Stimulated activated CD4-positive, alpha-beta T cell treated with anti-CD3 and anti-CD28 coated beads, Interleukin-1b, Interleukin-23, amount 100 ng/mL, for 24 hours (primary cell): ENCODE measurements at places on chromosomes 11 and 22.

- DNase-seq, result no peak
Observed at GRCh38 chr11:82722231-82722630, 11.4 kb downstream of the FAM181B start.

- no peak for DNase-seq
Observed at GRCh38 chr22:46238541-46238940, 11.6 kb downstream of the CDPF1 start.

DNA sequence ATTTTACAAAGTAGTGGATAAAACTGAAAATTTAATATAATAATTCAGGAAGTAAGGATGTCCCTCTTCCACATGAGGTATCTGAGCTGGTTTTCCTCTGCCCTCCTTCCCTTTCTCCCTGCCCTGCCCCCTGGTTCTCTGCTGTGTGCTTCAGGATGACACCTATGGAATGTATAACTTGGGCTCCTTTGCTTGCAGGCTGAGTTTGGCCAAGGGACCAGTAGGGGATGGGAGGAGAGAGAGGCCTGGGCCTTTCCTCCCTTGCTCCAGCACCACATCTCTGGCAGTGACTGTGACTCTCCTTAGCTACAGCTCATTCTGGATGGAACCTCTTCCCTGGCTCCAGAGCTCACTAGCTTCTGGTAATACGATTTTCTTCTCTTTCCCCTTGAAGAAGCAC lies 10.1 kb downstream of the IRAG1 start:
- no peak for DNase-seq

GRCh38 chr11:72483412-72484186 lies 49.3 kb upstream of the CLPB start:
- no peak for DNase-seq

DNA sequence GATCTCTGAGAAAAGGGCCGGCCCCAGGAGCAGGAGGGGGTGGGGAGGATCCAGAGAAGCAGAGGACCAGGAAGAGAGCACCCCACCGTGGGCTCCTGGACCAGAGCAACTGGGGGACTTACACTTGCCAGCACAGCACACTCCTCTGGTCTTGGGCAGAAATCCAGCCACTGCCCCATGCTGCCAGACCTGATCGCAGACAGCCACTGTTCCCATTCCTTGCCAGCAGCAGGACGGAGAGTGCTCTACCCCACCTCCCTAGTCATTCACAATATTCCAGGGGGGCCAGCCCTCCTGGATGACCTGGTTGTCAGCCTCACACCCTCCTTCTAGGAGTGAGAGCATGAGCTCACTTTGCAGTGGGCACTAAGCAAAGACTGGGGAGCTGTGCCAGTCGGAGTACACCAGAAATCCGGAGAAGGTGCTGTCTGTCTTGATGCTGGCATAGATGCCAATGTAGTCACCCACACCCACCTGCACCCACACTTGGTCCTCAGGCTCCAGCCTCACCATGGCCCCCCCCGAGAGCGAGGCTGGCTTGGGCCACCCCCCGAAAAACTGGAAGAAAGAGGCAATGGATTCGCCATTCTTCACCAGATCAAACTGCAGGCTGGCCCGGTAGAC lies 1.6 kb downstream of the C1QTNF5 start:
- DNase-seq, result no peak
